Fibroblast of gingiva (primary cell): ENCODE measurements at places on chromosomes 3 and 15.

DNA sequence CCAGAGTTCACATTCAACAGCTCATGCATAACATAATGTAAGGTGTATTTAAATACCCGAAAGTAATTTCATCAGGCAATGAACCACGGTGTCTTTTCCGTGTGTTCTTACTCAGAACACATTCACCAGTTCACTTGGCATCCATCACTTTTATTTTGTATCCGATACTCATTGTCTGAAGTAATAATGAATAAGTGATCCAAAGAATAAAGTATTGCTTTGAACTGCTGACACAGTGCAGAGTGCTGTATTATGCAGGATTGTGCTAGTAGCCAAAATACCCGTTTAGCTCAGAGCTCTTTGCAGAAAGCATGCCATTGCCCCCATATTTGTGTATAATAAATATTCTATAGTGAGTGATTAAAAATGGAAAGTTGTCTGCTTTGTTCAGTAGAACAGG is 460.9 kb upstream of the KCNMB2 start:
- DNase-seq = no peak

DNA sequence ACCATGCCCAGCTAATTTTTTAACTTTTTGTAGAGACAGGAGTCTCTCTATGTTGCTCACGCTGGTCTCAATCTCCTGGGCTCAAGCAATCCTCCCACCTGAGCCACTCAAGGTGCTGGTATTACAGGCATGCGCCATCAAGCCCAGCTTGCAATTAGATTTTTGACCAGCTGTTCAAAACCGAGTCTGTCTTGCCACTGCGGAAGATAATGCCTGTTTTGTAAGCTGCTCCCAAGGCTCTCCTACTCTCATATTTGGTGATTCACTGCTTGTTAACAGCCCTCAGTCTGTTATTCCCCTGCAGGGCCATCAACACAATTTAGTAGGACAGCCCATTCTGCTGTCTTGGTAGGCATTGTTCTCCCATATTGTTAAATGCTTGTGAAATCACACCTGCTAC is 17.8 kb upstream of the MCCC1 start:
- no peak for DNase-seq

- DNase-seq = peak; percentile 48
These were observed 25.2 kb downstream of the OXNAD1 start for GRCh38 chr3:16290007-16290826.

- DNase-seq = no peak
These were observed 2.8 kb upstream of the PRICKLE2 start for GRCh38 chr3:64228110-64228509.

DNA sequence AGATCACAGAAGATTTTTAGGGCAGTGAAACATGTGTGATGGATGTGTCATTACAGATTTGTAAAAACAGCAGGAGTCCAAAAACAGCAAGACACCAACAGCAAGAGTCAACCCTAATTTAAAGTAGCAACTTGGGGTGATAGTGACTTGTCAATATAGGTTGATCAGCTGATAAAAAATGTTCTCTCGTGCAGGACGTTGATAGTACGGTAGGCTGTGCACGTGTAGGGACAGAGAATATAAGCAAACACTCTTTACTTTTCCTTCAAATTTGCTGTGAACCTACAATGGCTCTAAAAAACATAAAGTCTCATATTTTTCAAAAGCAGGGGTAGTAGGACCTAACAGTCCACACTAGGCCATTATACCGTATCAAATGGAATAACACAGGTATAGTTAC is 120.8 kb downstream of the STAG1 start:
- no peak for DNase-seq

DNA sequence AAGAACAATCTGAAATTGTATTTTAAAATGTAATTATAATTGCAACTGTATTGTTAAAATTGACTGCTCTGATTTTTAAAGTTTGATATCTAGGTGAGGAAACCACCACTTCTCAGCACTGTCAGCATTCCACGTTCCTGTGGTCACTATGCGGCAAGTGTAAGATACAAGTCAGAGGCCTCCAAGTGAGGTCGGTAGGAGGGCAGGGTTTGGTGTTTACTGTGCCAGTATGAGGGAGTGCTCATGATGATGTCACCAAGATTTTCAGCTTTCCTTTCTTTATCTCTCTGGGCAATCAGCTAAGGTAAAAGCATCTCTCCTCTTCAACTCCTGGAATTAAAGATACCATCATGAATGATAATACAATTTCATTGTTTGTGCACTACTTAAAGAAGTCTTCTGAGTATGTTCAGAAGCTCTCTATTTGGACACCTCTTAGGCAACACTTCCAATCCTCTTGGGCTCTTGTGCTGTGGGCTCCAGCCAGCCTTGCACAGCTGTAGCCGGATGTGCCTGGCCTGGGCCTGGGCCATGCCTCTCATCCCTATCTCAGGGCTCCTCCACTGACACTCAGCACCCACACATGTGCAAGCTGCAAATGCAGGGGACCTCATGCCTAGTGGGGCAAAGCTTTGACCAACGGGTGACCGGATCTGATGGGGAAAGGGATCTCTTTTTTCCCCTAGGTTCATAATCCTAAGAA is 42.9 kb downstream of the CCR3 start:
- no peak for DNase-seq

DNA sequence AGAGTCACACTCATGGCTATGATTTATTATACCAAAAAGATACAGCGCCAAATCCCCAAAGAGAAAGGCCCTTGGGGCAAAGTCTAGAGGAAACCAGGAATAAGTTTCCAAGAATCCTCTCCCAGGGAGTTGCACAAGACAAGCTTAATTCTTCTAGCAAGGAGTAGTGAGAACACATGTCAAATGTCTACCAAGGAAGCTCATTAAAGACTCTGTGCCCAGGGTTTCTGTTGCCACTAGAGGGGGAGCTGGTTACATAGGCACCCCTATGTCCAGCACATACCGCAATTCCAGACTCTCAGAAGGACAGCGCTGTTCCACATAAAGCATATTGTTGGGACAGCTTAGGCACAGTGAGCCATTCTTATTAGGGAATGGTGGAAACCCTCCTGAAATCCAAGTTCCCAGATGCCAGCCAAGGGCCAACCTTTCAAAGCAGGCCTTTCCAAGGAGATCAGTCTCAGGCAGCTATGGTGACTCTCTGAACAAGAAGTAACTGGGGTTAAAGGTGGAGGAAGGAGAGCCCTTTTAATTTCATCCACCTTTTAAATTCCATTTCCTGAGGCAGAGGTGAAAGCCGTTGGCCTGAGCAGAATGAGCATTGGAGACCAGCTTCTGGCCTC is 194.2 kb downstream of the UACA start:
- peak; percentile 81 for DNase-seq

GRCh38 chr3:3443482-3443881 is 264.0 kb upstream of the CRBN start:
- DNase-seq = no peak

- DNase-seq = no peak
These were observed 452.2 kb upstream of the TPRG1 start for GRCh38 chr3:188719545-188719944.

DNA sequence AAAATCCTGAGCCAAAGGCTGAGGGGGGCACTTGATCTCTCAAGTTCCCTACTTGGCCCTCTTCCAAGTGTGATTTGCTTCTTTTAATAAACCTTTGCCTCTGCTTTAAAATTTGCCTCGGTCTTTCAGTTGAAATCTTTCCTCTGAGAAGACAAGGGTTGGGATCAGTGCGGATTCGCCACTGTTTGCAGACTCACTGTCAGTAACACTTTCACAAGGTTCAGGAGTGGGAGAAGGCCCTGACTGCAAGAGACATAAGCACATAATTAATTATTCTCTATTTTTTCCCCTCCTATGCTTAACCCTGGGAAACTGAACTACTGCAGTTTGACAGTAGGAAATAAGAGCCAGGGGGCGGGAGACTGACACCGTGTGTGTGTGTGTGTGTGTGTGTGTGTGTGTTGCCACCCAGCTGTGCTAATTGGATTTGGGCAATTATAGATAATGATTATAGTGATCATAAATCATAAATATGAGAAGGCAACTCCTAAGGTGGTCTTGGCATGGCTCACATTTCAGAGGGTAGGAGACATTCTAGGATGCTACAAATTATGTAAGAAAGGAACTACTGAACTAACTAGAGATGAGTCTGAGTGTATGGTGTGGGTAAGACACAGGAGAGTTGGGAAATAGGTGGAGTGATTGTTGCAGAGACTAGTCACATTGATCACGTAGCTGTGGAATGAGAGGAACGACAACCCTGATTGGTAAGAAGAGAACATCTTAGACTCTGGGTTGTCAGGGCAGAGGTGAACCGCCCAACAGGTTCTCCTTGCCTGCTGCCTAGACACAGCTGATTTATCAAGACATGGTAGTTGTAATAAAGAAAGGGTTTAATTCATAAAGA is 5.5 kb upstream of the ZNF662 start:
- DNase-seq = no peak

- no peak for DNase-seq
These were observed 190.7 kb downstream of the CD47 start for GRCh38 chr3:107899990-107900651.

DNA sequence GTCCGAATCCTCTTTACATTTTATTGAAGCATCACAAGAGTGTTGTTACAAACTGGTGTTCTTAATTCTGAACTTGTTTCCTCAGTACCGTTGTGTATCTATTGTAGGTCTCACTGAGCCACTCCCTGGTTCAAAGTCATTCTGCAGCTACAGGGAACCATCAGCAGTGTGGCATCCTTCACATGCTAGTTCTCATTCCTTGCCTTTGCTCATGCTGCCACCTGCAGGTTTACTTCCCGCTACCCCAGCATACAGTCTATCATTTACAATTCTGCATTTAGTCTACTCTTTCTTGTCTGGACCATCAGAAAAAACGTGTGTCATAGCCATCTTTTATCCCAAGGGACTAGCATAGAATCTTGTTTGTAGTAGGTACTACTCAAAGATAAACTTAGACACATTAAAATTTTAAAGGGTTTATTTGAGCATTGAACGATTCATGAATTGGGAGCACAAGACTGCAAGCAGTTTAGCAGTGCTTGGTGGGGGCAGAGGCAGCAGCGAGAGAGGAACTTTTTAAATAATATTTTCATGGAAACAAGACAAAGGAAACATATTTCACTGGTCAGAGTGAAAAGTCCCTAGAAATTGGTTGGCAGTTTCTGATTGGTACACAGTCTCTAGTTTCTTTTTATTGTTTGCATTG is 402.1 kb downstream of the CADM2 start:
- DNase-seq = peak; percentile 6

DNA sequence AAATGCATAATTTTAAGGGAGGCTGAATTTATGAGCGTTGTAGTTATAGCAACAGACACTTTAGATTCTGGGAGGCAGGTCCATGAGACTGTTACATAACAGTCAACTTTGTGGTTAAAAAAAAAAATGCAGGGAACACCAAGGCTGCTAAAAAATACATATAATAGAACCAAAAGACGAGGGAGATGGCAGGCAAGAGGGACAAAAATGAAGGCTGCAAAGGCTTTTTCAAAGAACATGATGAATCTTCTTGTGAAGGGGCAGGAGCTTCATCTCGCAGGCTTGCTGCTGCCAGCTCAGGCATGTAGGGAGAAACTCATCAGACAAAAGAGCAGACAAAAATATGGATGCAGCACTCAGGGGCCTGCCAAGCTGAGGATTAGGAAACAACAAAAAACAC is 243.9 kb downstream of the SHQ1 start:
- DNase-seq = no peak

GRCh38 chr3:11551036-11551435 is 92.7 kb downstream of the VGLL4 start:
- DNase-seq = no peak

DNA sequence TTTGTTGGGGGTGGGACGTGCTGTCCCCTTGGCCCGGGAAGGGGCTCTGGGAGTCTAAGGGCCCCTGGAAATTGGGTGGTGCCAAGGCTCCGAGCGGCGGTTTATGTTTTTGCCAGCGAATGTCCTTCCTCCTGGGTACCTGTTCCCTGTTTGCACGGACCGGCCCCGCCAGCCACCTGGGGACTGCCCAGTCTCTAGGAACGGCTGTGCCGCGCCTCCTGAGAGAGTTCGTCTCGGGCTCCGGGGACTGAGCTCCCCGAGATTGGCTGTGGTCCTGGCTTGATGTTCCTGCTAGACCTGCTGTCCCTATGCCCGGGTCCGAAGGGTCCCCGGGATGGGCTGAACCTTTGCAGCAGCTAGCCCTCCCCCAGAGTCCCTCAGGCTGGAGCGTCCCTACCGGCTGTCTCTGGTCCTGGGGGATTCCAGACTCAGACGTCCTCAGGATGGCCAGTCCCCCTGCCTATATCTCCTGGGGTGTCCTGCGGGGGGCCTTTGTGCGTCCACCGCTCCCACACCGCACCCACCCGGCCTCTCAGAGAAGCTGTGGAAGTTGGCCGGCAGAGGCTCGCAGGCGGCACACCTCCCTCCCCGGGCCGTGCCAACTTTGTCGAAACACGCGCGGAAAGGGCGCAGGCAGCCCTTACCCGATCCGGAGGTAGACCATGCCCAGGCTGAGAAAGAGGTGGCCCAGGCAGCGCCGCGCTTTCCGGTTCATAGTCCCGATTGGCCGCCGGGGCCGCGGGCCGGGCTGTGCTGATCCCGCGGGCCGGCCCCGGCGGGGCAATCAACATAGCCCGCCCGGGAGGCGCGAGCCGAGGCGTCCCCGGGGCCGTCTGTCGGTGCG is 547 bp downstream of the WNT7A start:
- DNase-seq = no peak

DNA sequence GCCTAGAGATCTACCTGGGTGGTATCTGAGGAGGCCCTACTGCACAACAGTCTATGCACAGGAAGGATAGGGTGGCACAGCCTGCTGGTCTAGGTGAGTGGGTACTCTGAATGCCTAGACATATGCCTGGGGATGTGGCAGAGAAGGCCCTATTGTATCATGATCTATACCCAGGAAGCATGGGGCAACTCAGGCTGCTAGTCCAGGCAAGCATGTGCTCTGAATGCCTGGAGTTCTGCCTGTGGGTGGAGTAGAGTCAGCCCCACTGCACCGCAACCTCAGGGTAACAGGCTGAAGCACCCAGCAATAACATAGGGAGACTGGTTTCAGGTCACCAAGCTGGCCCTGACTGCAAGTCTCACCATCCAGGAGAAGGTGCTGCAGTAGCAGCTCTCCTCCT is 224.7 kb downstream of the MFSD1 start:
- DNase-seq = no peak

- DNase-seq = no peak
These were observed 1.1 kb upstream of the TLNRD1 start for GRCh38 chr15:80999623-81000036.

GRCh38 chr15:89761009-89761831 is 10.2 kb upstream of the MESP1 start:
- DNase-seq = no peak

GRCh38 chr3:158777161-158777873 is 24.5 kb upstream of the MFSD1 start:
- DNase-seq = no peak

- DNase-seq = peak; percentile 48
These were observed 5.2 kb upstream of the EBLN2 start for GRCh38 chr3:73056014-73056844.
